ENCODE measurements at places on chromosomes 12 and 14. TPM values are rescaled to one million over a fixed set of nuclear protein-coding genes. Genes with fewer than 3 reads are reported as not detected.

- H3K27me3 ChIP-seq: no peaks in the 10 kb centered on the region
- H3K36me3 ChIP-seq: no peaks in the 10 kb centered on the region
- peaks cover 30% of the 10 kb centered on the region for H3K4me1 ChIP-seq
- H3K27ac ChIP-seq: no peak overlapping the region
- no peak overlapping the region for H3K4me3 ChIP-seq
- no peak for DNase-seq
Observed at GRCh38 chr12:96371790-96372699, 28.2 kb downstream of the CDK17 start.

DNA sequence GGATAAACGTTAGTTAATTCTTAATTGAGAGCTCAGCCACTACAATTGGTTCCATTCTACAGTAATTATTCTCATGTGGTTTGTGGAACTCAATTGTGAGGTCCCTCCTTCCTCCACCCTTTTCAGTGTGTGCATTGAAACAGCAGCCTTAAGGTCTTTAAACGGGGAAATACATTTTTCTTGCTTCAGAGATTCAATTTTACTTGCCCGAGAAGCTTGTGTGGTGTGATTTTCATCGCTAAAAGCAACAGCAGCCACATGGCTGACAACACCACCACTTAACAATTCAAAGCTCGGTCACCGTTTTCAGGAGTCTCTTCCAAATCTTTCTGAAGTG is 733 bp upstream of the PPFIBP1 start:
- no peaks in the 10 kb centered on the region for H3K27me3 ChIP-seq
- H3K4me1 ChIP-seq: peaks cover 14% of the 10 kb centered on the region
- H3K36me3 ChIP-seq: no peaks in the 10 kb centered on the region
- DNase-seq: no peak
- peak overlapping the region; percentile 1 for H3K4me3 ChIP-seq

GRCh38 chr14:35044939-35045797 is 904 bp upstream of the FAM177A1 start:
- DNase-seq: no peak
- no peaks in the 10 kb centered on the region for H3K27me3 ChIP-seq
- H3K4me3 ChIP-seq: peak overlapping the region; percentile 42

GRCh38 chr12:14135996-14136395 is 154.6 kb upstream of the GRIN2B start:
- no peaks in the 10 kb centered on the region for H3K4me1 ChIP-seq
- no peak overlapping the region for H3K27ac ChIP-seq

DNA sequence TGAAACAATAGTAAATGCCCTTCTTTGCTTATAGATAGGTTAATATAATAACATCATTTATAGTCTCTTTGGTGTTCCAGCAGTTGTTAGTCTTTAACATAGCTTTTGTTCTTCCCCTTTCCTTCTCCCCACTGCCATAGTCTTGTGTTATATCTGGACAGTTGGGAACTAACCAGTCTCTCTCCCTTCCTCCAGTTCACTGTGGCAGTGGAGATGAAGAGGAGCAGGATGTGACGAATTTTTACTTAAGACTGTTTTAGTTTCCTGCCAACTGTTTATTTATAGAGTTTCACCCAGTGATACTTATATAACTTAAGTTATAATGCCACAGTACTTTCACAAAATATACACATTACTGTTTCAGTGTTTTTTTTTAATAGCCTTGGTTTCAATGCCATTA is 277.4 kb downstream of the PDZRN4 start:
- no peak overlapping the region for H3K27ac ChIP-seq
- no peaks in the 10 kb centered on the region for H3K36me3 ChIP-seq
- no peaks in the 10 kb centered on the region for H3K27me3 ChIP-seq
- no peak for DNase-seq
- no peaks in the 10 kb centered on the region for H3K4me1 ChIP-seq

DNA sequence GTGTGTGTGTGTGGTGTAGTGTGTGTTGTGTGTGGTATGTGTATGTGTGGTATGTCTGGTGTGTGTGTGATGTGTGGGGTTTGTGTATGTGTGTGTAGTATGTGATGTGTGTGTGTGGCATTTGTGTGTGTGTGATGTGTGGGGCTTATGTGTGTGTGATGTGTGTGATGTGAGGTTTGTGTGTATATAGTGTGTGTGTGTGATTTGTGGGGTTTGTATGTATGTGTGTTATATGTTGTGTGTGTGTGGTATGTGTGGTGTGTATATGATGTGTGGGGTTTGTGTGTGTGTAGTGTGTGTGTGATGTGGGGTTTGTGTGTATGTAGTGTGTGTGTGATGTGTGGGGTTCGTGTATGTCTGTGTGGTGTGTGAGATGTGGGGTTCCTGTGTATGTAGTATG is 9.4 kb downstream of the GALNT16 start:
- DNase-seq: no peak
- no peaks in the 10 kb centered on the region for H3K27me3 ChIP-seq
- H3K27ac ChIP-seq: no peak overlapping the region
- H3K36me3 ChIP-seq: no peaks in the 10 kb centered on the region

DNA sequence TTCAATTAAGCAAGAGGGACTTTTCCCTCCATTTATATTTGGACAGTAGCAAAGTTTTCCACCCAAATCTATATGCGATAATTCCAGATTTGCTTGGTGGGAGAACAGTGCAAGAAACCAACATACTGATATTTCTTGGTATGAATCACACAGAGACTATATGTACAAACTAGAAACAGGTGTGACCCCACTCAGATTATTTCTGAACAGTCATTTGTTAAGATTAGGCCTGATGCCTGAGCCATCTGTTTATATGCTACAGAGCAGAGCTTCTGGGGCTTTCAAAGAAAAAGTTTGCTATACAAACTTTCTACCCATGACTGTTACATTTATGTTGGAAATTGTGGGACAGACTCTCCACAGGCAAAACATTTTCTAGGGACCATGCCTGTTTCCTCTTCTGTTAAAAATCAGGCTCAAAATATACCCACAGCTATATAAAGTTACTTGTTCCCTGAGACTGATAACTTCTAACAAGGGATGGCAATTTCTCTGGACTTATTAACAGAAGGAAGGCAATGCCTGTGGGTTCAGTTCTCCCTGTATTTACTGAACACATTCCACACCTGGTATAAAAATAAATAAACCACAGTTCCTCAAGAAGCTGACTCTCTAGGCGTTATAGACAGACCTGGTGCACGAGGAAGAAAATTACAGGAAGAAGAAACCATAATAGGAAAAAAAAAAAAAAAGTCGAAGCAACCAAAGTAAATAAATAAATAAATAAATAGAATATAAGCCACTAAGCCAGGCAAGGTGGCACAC is 8.0 kb downstream of the PTPN21 start:
- DNase-seq: no peak
- peaks cover 6% of the 10 kb centered on the region for H3K36me3 ChIP-seq
- peak overlapping the region; percentile 21 for H3K27ac ChIP-seq
- H3K27me3 ChIP-seq: no peaks in the 10 kb centered on the region
- H3K4me3 ChIP-seq: no peak overlapping the region
- H3K4me1 ChIP-seq: peaks cover 46% of the 10 kb centered on the region

DNA sequence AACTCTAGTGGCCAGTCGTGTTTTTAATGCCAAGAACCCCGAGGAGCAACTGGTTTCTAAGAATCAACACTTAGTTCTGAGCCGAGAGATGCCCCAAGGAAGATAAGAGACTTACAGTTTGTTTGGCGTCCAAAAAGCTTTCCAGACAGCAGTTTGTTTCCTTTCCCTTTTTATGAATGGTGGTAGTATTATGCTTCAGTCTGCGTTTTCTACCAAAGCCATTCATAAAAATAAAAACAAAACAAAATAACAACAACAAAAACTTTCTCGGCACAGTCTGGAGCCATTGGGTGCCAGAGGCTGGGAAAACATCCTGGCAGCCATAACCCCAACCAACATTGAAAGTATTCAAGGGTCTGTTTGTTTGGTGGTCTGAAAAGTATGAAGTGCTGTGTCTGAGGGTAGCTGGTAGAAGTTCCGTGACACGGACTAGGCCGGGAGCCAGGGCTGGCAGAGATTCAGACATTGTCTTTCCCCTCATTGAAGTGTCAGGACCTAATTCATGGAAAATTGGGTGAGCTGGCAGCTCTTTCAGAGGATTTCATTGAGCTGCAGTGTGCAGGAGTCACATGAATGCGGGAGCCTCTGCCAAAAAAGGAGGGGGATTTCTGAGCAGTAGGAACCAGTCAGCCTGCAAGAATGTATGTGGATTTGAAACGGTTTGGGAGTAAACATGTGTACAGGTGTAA is 124.2 kb downstream of the HMGA2 start:
- DNase-seq: peak; percentile 92
- H3K27ac ChIP-seq: peak overlapping the region; percentile 36
- H3K27me3 ChIP-seq: no peaks in the 10 kb centered on the region
- H3K4me1 ChIP-seq: peaks cover 32% of the 10 kb centered on the region
- H3K4me3 ChIP-seq: no peak overlapping the region
- H3K36me3 ChIP-seq: no peaks in the 10 kb centered on the region

- no peaks in the 10 kb centered on the region for H3K27me3 ChIP-seq
- H3K4me3 ChIP-seq: no peak within 1 kb of the TSS
- DNase-seq: peak; percentile 67
- H3K27ac ChIP-seq: no peak within 1 kb of the TSS
- H3K4me1 ChIP-seq: no peaks in the 10 kb centered on the region
Observed at GRCh38 chr12:102917026-102917787, at the start of gene PAH. Gene PAH, minus strand, starts transcription at chr12:102917244. Its CDS starts 114 bp downstream, at chr12:102917130.

GRCh38 chr14:51921026-51921425 is 60.6 kb downstream of the GNG2 start:
- no peaks in the 10 kb centered on the region for H3K27me3 ChIP-seq
- H3K4me3 ChIP-seq: no peak overlapping the region
- DNase-seq: no peak
- H3K27ac ChIP-seq: no peak overlapping the region

DNA sequence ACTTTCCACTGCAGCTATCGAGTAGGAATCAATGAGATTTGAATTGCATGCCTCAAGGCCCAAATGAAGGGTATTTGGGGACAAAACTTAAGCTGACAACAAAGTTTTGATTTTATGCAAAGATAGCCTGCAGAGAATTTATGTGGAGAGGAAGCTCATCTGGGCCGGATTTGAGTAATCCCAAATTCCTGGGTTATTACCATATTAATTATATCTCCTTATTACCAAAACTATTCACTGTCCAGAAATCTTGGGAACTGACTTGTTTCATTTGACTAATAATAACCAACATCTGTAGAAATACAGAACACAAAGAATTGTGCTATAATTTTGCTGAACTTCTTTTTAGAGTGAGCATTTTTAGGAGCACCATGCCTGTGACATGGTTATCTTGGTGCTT is 70.4 kb downstream of the KITLG start:
- DNase-seq: no peak
- no peaks in the 10 kb centered on the region for H3K4me1 ChIP-seq
- peaks cover 4% of the 10 kb centered on the region for H3K36me3 ChIP-seq
- no peak overlapping the region for H3K4me3 ChIP-seq
- no peak overlapping the region for H3K27ac ChIP-seq
- no peaks in the 10 kb centered on the region for H3K27me3 ChIP-seq

DNA sequence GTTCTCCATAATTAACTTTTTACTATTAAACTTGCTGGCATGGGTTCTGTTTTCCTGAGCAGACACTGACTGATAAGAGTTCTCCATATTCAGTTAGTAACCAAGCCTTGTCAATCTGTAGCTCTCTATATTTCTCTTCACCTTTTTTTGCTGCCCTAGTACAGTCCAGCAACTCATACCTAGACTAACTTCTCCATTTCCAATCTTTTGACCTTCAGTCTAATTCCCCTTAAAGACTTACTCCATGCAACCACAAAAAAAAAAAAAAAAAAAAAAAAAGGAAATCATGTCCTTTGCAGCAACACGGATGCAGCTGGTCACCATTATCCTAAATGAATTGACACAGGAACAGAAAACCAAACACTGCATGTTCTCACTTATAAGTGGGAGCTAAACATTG is 125.7 kb upstream of the KRAS start:
- no peak for DNase-seq
- no peaks in the 10 kb centered on the region for H3K36me3 ChIP-seq
- no peak overlapping the region for H3K27ac ChIP-seq
- H3K4me3 ChIP-seq: no peak overlapping the region

DNA sequence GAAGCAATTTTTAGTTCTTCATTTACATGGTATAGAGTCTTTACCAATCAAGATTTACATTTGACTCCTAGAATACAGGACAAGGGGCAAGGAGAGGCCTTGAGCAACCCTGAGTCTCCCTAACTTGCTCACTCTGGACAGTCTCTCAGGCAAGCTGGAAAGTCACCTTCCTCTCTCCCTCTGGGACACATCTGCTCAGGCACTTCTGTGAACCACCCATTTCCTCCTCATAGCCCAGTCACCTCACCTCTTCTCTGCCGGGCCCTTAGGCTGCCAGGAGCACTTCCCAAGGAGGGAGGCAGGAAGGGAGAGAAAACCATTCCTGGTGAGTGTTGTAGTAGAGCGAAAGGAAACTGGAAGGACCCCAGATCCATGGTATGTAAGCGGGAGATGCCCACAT is 202.8 kb downstream of the TTC7B start:
- H3K36me3 ChIP-seq: no peaks in the 10 kb centered on the region
- no peaks in the 10 kb centered on the region for H3K27me3 ChIP-seq
- H3K27ac ChIP-seq: no peak overlapping the region
- no peak for DNase-seq
- no peaks in the 10 kb centered on the region for H3K4me1 ChIP-seq
- H3K4me3 ChIP-seq: no peak overlapping the region

DNA sequence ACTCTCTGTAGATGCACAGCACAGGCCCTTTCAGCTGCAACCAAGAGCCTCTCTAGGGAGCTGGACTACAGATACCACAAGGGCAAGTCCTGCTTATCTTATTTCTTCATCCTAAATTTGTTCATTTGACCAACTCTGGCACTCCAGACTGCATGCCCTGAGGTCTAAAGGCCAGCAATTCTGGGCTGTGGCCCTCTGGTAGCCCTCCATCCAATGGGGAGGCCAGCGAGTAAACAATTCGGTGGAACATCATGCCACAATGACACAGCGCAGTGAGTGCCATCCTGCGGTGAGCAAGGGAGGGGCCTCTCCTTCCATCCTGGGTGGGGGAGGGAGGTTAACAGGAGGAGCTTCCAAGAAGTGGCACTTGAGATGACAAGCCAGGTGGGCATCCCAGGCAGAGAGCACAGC is 652 bp upstream of the SELPLG start:
- H3K4me3 ChIP-seq: no peak overlapping the region
- no peaks in the 10 kb centered on the region for H3K27me3 ChIP-seq
- H3K27ac ChIP-seq: peak overlapping the region; percentile 8
- DNase-seq: no peak
- H3K4me1 ChIP-seq: no peaks in the 10 kb centered on the region
- no peaks in the 10 kb centered on the region for H3K36me3 ChIP-seq

DNA sequence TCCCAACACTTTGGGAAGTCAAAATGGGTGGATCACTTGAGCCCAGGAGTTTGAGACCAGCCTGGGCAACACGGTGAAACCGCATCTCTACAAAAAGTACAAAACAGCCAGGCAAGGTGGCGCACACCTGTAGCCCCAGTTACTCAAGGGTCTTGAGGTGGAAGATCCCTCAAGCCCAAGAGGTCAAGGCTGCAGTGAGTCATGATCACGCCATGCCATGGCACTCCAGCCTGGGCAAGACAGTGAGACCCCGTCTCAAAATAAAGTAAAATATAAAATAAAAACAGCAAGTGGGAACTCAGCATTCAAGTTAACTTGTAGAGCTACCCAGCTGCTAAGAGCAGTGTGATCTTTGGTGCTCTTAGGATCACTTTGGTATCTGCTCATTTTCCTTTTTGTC is 12.7 kb downstream of the RFC5 start:
- no peaks in the 10 kb centered on the region for H3K4me1 ChIP-seq
- H3K27ac ChIP-seq: no peak overlapping the region
- H3K36me3 ChIP-seq: peaks cover 38% of the 10 kb centered on the region
- no peaks in the 10 kb centered on the region for H3K27me3 ChIP-seq

- H3K27me3 ChIP-seq: no peaks in the 10 kb centered on the region
- no peaks in the 10 kb centered on the region for H3K36me3 ChIP-seq
- DNase-seq: no peak
- H3K4me1 ChIP-seq: peaks cover 29% of the 10 kb centered on the region
- H3K27ac ChIP-seq: no peak overlapping the region
Observed at GRCh38 chr14:39426605-39427004, 5.6 kb downstream of the FBXO33 start.

Gene FIGNL2
- total RNA-seq: 1.6 TPM

Gene MUCL1
- not detected for total RNA-seq

Gene TAMALIN
- 9.8 TPM for total RNA-seq

Gene LRP10
- 143 TPM for total RNA-seq

All from thyroid gland (tissue), 4 donors.